ENCODE measurements at places on chromosomes 4 and X.

GRCh38 chr4:3865986-3866812 lies 100.0 kb downstream of the ADRA2C start:
- no peaks in the 10 kb centered on the region for H3K36me3 ChIP-seq
- H3K27ac ChIP-seq, result no peak overlapping the region
- no peaks in the 10 kb centered on the region for H3K4me1 ChIP-seq
- H3K4me3 ChIP-seq, result no peak overlapping the region
- no peaks in the 10 kb centered on the region for H3K27me3 ChIP-seq
- no peak for DNase-seq

DNA sequence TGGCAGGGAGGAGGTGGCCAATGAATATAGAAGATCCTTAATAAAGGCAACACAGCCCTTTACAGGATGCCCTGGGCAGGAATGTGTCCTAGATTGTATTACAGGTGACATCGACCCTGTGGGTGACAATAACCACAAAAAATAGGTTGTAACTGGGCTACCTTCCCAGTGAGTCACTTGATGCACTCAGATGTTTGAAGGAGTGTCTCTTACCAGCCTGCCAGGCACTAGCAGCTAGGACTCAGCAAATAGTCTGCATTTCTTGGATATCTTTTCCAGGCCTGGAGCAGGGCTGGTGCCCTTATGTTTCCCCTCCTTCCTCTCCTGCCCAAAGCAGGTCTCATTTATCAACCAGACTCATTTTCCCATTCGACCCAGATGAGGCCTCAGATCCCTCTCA lies 50.9 kb upstream of the TMEM164 start:
- no peaks in the 10 kb centered on the region for H3K36me3 ChIP-seq
- H3K4me1 ChIP-seq, result no peaks in the 10 kb centered on the region
- no peak overlapping the region for H3K27ac ChIP-seq

DNA sequence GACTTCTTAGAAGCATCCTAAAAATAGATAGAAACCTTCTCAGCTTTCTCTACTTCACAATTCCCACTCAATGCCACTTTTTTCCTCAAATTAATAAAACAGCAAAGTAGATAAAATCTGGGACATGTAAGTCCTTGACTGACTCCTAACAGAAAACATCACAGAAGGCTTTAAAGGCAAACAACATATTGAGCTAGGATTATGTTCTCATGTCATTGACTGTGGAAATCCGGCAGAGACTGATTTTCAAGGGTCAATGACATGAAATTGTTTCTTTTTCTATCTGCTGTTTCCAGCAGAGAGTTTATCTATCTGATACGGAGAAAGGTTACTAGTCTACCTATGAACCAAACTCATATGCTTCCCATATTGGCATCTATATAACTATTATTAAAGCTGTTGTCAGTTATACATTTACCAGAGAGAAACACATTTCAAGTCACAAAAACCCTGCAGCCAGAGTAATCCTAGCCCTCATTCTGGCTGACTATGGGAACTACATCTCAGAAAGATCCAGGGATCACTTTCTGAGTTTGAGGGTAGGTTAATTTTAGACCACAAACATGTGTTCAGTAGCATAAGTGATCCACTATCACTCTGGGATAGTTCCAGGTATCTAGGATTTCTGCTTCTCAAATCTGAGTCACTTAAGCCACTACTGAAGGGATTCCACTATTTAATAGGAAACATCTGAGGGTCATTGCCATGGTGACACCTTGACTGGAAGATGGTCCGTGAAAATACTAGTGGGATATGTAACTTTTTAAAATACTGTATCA lies 147.6 kb downstream of the PPP3CA start:
- DNase-seq, result no peak
- H3K4me3 ChIP-seq, result no peak overlapping the region
- no peaks in the 10 kb centered on the region for H3K27me3 ChIP-seq
- H3K27ac ChIP-seq, result no peak overlapping the region
- H3K36me3 ChIP-seq, result peaks cover 5% of the 10 kb centered on the region
- peaks cover 3% of the 10 kb centered on the region for H3K4me1 ChIP-seq

DNA sequence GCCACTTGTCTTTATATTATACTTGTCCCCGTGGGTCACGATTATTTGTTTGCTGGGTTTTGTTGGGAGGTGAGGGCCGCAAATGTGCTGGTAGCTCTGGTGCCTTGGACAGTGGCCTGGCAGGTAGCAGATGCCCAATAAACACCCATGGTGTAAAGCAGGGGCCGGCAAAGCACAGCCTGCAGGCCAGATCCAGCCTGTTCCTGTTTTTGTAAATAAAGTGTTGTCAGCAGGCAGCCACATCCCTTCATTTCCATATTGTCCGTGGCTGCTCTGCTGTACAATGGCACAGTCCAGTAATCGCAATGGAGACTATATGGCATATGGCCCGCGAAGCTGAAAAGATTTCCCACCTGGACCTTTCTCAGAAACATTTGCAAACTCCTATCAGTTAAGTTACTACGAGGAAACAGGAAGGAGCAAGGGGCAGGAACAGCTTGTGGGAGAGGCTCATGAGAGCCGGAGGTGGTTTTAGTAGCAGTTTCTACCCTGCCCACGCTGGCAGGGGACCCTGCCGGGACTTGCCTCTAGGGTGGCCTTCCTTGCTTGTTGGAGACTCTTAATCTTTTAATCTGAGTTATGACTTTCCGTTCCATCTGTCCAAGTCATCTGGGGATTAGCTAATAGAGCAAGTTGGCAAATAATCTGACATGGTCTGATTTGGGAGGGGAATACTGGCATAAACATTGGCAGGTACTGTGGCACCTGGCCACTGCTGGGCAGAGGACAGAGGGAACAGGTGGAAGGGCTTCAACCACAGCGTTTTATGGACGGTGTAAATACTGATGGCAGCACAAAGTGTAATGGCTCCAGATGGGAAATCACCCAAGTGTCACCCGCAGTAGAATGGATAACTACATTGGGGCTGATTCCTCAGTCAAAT lies 19.6 kb downstream of the CLCN4 start:
- H3K4me3 ChIP-seq, result no peak overlapping the region
- no peak overlapping the region for H3K27ac ChIP-seq

GRCh38 chrX:47745416-47745815 lies 86.4 kb upstream of the UXT start:
- no peak overlapping the region for H3K4me3 ChIP-seq
- H3K4me1 ChIP-seq, result no peaks in the 10 kb centered on the region
- no peak overlapping the region for H3K27ac ChIP-seq
- no peak for DNase-seq

GRCh38 chr4:10081218-10081606 lies 35.4 kb downstream of the WDR1 start:
- H3K36me3 ChIP-seq, result peaks cover 99% of the 10 kb centered on the region
- no peak overlapping the region for H3K27ac ChIP-seq
- no peaks in the 10 kb centered on the region for H3K4me1 ChIP-seq
- H3K27me3 ChIP-seq, result no peaks in the 10 kb centered on the region
- no peak overlapping the region for H3K4me3 ChIP-seq
- DNase-seq, result no peak

- H3K27me3 ChIP-seq, result no peaks in the 10 kb centered on the region
- H3K36me3 ChIP-seq, result no peaks in the 10 kb centered on the region
- no peak overlapping the region for H3K4me3 ChIP-seq
Measured at GRCh38 chrX:17375367-17375636, 302 bp downstream of the NHS start.

Data from DND-41 (cell line).